ENCODE measurements at places on chromosomes 5 and 9.

DNA sequence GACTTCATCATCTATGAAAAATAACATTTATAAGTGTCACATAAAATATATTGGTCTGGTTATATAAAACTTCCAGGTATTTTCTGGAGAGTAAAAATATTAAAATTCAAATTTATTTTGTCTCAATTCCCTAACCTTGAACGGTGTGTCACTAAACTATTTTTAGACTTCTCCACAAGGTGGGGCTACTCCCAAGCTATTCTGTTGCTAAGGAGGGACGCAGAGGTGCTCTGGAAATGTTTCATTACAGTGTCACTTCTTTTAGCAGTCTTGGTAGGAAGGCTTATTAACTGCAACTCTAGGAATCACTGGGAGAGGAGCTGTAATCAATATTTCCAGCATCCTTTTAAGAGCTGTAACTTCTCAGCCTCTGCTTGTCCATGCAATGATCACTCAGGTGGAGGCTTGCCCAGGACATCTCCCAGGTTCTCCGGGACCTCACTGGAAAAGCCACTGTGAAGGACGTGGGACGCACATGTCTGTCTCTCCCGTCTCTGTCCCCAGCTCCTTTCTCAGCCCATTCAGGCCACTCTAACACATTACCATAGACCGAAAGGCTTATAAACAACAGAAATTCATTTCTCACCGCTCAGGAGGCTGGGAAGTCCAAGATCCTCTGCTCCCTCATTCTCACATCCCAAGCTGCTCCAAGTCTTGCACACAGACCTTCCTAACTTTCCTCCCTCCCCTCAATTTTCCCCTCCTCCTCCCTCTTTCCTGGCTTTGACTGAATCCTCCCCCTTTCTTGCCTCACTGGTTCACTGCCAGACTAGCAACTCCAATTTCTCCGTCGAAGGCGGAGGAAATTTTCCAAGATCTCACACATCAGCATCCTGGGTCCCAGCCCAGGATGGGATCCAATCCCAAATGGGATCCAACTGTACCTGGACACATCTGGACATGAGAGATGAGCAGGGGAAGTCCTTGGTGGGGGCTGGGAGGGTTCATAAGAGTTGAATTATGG lies 32.7 kb upstream of the DNAH5 start:
- peak; percentile 18 for DNase-seq

DNA sequence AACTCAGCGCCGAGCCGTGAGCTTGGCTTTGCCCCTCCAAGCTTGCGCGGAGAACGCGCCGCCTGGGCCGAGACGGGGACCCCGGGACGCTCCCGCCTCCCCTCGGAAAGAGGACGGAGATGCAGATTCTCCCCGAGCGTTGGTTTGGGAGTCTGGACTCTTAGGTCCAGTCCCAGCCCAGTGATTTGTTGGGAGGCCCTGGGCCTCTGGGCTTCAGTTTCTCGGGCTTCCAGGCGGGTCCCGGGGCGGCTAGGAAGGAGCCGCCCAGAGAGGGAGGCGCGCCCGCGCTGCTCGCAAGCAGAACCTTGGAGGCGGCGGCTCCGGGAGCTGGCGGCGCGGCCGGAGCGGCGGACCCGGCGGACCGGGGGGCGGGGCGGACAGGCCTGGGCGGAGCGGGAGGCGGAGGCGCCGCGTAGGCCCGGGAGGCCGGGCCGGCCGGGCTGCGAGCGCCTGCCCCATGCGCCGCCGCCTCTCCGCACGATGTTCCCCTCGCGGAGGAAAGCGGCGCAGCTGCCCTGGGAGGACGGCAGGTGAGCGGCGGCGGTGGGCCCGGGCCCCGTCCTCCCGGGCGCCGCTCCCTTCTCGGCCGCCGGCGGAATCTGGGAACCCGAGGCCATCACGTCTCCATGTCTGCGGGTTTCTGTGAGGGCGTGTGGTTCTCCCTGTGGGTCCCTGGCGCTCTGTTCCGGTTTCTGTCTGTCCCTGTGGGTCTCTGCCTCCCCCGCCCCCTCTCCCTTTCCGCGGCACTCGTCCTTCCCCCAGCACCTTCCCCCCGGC lies at the start of gene B4GALT7:
Gene B4GALT7 (plus strand): TSS at position 402 of the 777 bp plus-strand sequence. CDS start 79 bp downstream, at position 481.
- peak; percentile 80 for DNase-seq

GRCh38 chr5:33328818-33329217 lies 111.9 kb upstream of the TARS1 start:
- no peak for DNase-seq

DNA sequence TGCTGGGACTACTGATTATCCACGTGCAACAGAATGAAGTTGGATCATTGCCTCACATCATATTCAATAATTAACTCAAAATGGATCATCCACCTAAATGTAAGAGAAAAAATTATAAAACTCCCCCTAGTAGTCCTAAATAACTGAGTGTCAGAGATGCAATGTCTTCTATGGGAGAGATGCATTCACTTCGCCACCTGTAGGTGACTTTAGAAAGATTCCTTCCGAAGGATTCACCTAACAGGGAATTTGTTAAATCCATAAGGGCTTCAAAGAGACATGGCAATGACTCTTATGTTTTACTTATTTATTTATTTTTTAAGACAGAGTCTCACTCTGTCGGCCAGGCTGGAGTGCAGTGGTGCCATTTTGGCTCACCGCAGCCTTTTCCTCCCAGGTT lies 526.0 kb downstream of the MTRR start:
- no peak for DNase-seq

GRCh38 chr5:169997798-169998197 lies 17.5 kb upstream of the INSYN2B start:
- DNase-seq = no peak

DNA sequence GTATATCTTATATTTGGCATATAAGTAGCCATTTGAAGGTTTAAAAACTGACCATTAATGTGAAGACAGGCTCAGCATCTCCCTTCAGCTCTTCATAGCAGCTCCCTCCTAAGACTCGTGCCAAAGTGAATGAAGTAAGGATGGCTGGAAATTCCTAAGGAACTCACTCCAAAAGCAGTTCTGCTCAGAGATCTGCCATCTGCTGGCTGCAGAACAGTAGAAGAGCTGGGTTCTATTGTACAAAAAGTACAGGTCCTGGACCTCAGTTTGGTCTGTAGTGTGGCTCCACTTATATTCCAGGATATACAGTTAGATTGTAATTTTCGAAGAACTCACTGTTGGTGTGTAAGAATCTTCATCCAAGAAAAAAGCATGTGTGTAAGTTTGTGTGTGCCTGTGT lies 104.9 kb upstream of the RUSC2 start:
- DNase-seq = peak; percentile 50

DNA sequence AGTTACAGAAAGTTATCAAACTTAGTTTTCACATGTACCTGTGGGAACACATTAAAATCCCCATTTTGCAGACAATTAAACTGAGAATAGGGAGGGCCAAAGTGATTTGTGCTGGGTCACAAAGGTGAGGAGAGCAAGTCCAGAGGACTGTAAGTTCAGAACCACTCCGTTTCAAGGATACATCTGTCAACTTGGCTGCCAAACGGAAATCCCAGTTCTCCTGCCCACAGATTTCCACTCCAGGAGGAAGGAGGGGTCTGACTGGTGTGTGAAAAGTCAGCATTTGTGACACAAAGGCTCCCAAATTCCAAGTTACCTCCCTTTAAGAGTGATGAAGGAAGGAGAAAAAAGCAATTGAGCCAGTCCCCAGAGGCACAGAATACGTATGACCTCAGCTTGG lies 42.3 kb downstream of the PRELID2 start:
- DNase-seq = no peak

GRCh38 chr5:2184026-2184366 lies 301.3 kb upstream of the IRX4 start:
- DNase-seq = no peak

- peak; percentile 19 for DNase-seq
Measured at GRCh38 chr5:90709323-90710155, 150.9 kb downstream of the ADGRV1 start.

GRCh38 chr9:520302-520701 lies 305.6 kb downstream of the DOCK8 start:
- no peak for DNase-seq

DNA sequence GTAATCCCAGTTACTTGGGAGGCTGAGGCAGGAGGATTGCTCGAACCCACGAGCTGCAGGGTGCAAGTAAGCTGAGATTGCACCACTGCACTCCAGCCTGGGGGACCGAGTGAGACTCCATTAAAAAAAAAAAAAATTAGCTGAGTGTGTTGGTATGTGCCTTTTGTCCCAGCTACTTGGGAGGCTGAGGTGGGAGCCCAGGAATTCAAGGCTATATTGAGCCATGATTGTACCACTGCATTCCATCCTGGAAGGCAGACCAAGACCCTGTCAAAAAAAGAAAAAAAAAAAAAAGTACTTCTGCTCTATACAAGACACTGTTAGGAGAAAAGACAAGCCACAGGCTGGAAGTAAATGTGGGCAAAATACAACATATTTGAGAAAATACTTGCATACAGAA lies 68.5 kb upstream of the FBXW11 start:
- DNase-seq = no peak
